ENCODE measurements at places on chromosomes 11 and 22.
A peak's percentile ranks its signal among the peaks of the same experiment; 100 is the strongest.

- no peak for DNase-seq
- no peaks in the 10 kb centered on the region for H3K27me3 ChIP-seq
- H3K4me1 ChIP-seq, result no peaks in the 10 kb centered on the region
- no peak overlapping the region for H3K27ac ChIP-seq
These were observed 183.8 kb upstream of the NTM start for GRCh38 chr11:131186629-131187101.

GRCh38 chr22:31106731-31107177 lies 614 bp downstream of the SELENOM start:
- H3K36me3 ChIP-seq, result peaks cover 30% of the 10 kb centered on the region
- H3K27me3 ChIP-seq, result no peaks in the 10 kb centered on the region
- peak overlapping the region; percentile 75 for H3K27ac ChIP-seq
- no peak for DNase-seq
- H3K4me1 ChIP-seq, result peaks cover 23% of the 10 kb centered on the region
- peak overlapping the region; percentile 56 for H3K4me3 ChIP-seq

- H3K4me3 ChIP-seq, result no peak overlapping the region
- H3K36me3 ChIP-seq, result peaks cover 64% of the 10 kb centered on the region
- no peak for DNase-seq
These were observed 29.4 kb upstream of the GRIK4 start for GRCh38 chr11:120482149-120482548.

DNA sequence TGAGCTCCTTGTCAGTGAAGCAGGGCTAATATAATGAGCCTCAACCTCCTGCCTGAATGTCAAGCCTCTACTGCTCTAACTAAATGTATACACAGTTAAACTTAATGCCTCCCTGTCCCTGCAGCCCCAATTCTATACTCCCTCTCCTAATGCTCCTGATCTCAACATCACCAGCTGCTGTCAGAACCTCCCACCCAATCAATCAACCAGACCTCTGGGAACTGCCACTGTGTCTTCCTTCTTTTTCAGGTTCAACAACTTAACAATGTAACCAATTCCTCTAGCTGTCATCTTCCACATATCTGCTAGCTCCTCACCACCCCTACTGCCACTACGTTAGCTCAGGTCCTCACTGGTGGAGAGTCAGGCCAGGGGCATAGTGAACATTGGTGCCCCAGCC lies 339.8 kb upstream of the NARS2 start:
- no peak for DNase-seq
- H3K4me1 ChIP-seq, result no peaks in the 10 kb centered on the region
- H3K27me3 ChIP-seq, result no peaks in the 10 kb centered on the region
- H3K4me3 ChIP-seq, result no peak overlapping the region
- H3K36me3 ChIP-seq, result no peaks in the 10 kb centered on the region

DNA sequence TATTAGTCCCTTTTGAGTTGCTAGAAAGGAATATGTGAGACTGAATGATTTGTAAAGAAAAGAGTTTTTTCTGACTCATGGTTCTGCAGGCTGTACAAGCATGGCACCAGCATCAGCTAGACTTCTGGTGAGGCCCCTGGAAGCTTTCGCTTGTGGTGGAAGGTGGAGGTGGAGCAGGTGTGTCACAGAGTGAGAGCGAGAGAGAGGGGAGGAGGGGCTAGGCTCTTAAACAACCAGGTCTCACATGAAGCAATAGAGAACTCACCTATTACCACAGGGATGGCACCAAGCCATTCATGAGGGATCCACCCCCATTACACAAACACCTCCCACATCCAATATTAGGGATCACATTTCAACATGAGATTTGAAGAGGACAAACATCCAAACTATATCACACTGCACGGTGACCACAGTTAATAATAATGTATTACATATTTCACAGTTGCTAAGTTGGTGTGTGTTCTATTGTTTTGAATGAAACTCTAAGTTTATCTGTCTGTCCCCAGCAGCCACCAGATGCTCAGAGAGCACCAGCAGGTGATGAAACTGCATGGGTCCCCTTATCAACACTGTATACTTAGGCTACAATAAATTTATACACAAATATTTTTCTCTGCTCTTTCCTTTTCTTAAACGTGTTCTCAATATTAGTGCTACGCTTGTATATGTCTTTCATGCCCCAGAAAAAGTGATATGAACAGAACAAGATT lies 14.1 kb downstream of the ZFP91 start:
- H3K4me3 ChIP-seq, result no peak overlapping the region
- peaks cover 8% of the 10 kb centered on the region for H3K36me3 ChIP-seq
- DNase-seq, result peak; percentile 67
- no peaks in the 10 kb centered on the region for H3K27me3 ChIP-seq

- no peaks in the 10 kb centered on the region for H3K4me1 ChIP-seq
- no peak overlapping the region for H3K27ac ChIP-seq
- H3K4me3 ChIP-seq, result no peak overlapping the region
- DNase-seq, result no peak
- H3K36me3 ChIP-seq, result no peaks in the 10 kb centered on the region
These were observed 84.2 kb downstream of the CELSR1 start for GRCh38 chr22:46453006-46453828.

DNA sequence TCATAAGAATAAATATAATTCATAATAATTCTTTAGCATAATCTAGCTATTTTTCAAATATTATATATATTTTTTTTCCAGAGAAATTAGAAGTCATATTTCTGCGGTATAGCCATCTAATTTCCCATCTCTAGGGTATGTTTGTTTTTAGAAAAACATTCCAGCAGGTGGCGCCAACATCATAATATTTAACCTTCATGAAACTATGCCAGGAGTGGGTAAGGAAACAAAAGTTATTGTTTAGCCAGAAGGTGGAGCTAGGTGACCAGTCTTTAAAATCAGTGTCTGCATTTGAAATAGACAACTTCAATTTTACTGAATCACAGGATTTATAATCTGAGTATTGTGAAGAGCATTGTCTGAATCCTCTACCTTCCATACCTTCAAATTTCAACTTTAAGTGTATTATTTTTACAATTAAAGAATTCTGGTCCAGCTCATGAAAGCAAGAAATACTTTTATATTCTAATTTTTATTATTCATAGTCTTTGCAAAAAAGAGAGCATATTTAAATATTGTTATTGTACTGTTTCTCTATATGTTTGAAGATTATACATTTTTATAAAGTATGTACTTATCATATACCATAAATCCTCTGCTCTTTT lies 15.7 kb upstream of the CCDC179 start:
- H3K27ac ChIP-seq, result no peak overlapping the region
- no peaks in the 10 kb centered on the region for H3K36me3 ChIP-seq
- H3K4me3 ChIP-seq, result no peak overlapping the region

- H3K27ac ChIP-seq, result no peak overlapping the region
- H3K36me3 ChIP-seq, result no peaks in the 10 kb centered on the region
- H3K4me1 ChIP-seq, result no peaks in the 10 kb centered on the region
- no peak for DNase-seq
- H3K4me3 ChIP-seq, result no peak overlapping the region
- H3K27me3 ChIP-seq, result no peaks in the 10 kb centered on the region
These were observed 585.2 kb downstream of the BRD1 start for GRCh38 chr22:49242480-49242879.

GRCh38 chr11:97764605-97765004 lies 1256.1 kb upstream of the CNTN5 start:
- H3K27me3 ChIP-seq, result no peaks in the 10 kb centered on the region
- H3K27ac ChIP-seq, result no peak overlapping the region
- H3K4me1 ChIP-seq, result no peaks in the 10 kb centered on the region
- DNase-seq, result no peak
- no peak overlapping the region for H3K4me3 ChIP-seq

DNA sequence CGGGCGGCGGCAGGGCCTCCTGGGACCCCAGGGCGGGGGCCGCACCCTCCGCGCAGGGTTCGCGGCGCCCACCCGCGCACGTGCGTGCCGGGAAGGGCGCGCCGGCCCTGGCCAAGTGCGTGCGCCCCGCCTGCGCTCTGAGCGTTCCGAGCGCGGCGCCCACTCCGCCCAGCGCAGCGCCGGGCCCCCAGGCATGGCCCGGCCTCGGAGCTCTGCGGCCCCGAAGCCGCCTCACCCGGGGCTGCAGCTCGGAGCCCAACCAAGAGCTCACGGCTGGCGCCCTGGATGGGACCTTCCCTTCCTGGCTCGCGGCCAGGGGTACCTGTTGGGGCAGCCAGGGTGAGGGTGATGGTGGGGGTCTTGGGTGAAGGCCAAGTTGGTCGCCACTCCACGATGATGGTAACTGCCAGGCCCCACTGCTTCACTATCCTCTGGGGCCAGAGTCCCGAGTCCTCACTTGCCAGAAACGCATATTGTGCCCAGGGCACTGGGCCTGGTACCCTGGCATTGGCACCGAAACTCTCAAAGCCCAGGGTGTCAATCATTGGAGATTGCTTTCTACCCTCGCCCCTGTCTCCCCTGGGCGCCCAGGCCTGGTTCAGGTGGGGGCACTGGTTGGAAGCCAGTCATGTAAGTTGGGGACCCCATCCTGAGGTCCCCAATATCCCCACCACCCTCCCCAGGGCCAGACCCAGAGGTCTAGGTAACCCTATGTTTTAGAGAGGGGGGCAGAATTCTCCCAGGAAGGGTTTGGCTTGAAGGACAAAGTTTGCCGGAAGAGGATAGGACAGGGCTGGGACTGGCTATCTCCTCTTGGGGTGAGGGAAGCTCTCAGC lies 882 bp downstream of the ANO1 start:
- H3K27me3 ChIP-seq, result peaks cover 70% of the 10 kb centered on the region
- H3K27ac ChIP-seq, result no peak overlapping the region
- no peak for DNase-seq
- H3K4me1 ChIP-seq, result peaks cover 3% of the 10 kb centered on the region
- H3K36me3 ChIP-seq, result no peaks in the 10 kb centered on the region

GRCh38 chr22:40058265-40058664 lies 63.5 kb downstream of the FAM83F start:
- no peaks in the 10 kb centered on the region for H3K36me3 ChIP-seq
- peaks cover 5% of the 10 kb centered on the region for H3K4me1 ChIP-seq
- no peak for DNase-seq
- H3K27me3 ChIP-seq, result no peaks in the 10 kb centered on the region
- H3K27ac ChIP-seq, result no peak overlapping the region

GRCh38 chr11:43316451-43316850 lies 4.7 kb downstream of the API5 start:
- H3K36me3 ChIP-seq, result peaks cover 26% of the 10 kb centered on the region
- no peak for DNase-seq
- no peak overlapping the region for H3K27ac ChIP-seq

DNA sequence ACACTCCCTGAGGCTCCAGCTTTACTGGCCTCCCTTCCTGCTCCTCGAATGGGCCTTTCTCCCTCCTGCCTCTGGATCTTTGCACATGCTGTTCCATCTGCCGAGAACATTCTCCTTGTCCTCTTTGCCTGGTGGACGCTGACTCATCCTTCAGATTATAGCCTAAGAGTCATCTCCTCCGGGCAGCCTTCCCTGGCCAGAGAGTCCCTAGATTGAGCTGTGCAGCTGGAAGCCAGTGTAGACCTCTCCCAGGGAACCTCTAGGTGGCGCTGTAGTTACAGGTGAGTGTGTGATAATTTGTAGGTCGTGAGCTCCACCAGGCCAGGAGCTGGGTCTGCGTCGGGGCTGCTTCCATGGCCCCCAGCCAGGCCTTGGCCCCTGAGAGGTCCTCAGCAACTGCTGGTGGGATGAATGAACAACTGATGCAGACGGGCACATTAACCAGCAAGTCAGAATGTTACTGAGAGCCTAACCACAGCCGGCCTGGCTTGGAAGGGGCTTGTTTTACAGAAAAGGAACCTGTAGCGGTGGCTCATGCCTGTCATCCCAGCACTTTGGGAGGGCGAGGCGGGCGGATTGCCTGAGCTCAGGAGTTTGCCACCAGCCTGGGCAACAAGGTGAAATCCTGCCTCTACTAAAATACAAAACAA lies 8.7 kb downstream of the PNPLA5 start:
- H3K27ac ChIP-seq, result no peak overlapping the region
- H3K4me3 ChIP-seq, result no peak overlapping the region
- peaks cover 6% of the 10 kb centered on the region for H3K27me3 ChIP-seq
- no peaks in the 10 kb centered on the region for H3K4me1 ChIP-seq

- H3K4me1 ChIP-seq, result no peaks in the 10 kb centered on the region
- no peak overlapping the region for H3K27ac ChIP-seq
- no peaks in the 10 kb centered on the region for H3K27me3 ChIP-seq
- peaks cover 24% of the 10 kb centered on the region for H3K36me3 ChIP-seq
- DNase-seq, result no peak
These were observed 58.0 kb downstream of the FAR1 start for GRCh38 chr11:13726456-13726855.

GRCh38 chr22:29722587-29722986 lies 2.8 kb downstream of the CABP7 start:
- peaks cover 3% of the 10 kb centered on the region for H3K4me1 ChIP-seq
- peaks cover 56% of the 10 kb centered on the region for H3K27me3 ChIP-seq
- H3K36me3 ChIP-seq, result no peaks in the 10 kb centered on the region
- no peak for DNase-seq
- no peak overlapping the region for H3K27ac ChIP-seq

GRCh38 chr11:106585061-106585460 lies 433.2 kb downstream of the GUCY1A2 start:
- no peak overlapping the region for H3K4me3 ChIP-seq
- no peaks in the 10 kb centered on the region for H3K27me3 ChIP-seq
- DNase-seq, result peak; percentile 20
- no peak overlapping the region for H3K27ac ChIP-seq

- DNase-seq, result no peak
- no peaks in the 10 kb centered on the region for H3K36me3 ChIP-seq
- no peaks in the 10 kb centered on the region for H3K4me1 ChIP-seq
These were observed 117.8 kb upstream of the C11orf87 start for GRCh38 chr11:109304159-109304558.

GRCh38 chr22:33909911-33910310 lies 10.4 kb downstream of the LARGE1 start:
- no peak overlapping the region for H3K27ac ChIP-seq
- DNase-seq, result no peak
- H3K27me3 ChIP-seq, result no peaks in the 10 kb centered on the region
- H3K4me1 ChIP-seq, result peaks cover 3% of the 10 kb centered on the region

- DNase-seq, result no peak
- H3K36me3 ChIP-seq, result no peaks in the 10 kb centered on the region
- H3K27ac ChIP-seq, result no peak overlapping the region
- H3K4me3 ChIP-seq, result no peak overlapping the region
- peaks cover 7% of the 10 kb centered on the region for H3K4me1 ChIP-seq
- H3K27me3 ChIP-seq, result no peaks in the 10 kb centered on the region
These were observed 57.4 kb downstream of the LINC01488 start for GRCh38 chr11:69538854-69539253.

- H3K4me3 ChIP-seq, result peak overlapping the region; percentile 71
- no peak for DNase-seq
- peaks cover 12% of the 10 kb centered on the region for H3K4me1 ChIP-seq
These were observed 686 bp downstream of the KIF18A start for GRCh38 chr11:28107191-28107749.

DNA sequence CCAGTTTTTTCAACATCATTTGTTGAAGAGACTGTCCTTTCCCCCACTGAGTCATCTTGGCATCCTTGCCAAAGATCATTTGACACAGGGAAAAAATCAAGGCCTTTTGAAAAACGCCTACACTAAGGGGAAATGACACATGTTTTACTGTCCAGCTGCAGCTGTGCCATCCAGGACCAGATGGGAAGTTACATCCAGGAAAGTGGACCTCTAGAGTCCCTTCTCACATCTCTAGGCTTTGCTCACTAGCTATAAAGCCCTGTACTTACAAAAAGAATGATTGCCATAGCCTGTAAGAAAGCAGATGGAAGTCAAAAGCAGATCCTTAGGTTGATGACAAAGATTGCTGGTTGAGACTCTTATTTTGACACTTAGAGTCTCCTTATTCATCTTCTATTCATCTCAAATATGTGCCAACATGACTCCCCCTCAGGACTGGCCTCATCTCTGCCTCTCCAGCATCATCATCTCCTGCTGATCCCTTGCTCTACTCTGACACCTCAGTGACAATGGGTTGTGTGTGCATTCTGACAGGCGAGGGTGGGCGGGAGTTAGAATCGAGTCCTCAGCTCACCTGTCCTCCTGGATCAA lies 22.8 kb downstream of the OSBP2 start:
- no peak for DNase-seq
- H3K4me3 ChIP-seq, result no peak overlapping the region
- no peaks in the 10 kb centered on the region for H3K4me1 ChIP-seq
- no peaks in the 10 kb centered on the region for H3K27me3 ChIP-seq
- no peaks in the 10 kb centered on the region for H3K36me3 ChIP-seq
